ENCODE measurements at places on chromosomes 13 and 19.

DNA sequence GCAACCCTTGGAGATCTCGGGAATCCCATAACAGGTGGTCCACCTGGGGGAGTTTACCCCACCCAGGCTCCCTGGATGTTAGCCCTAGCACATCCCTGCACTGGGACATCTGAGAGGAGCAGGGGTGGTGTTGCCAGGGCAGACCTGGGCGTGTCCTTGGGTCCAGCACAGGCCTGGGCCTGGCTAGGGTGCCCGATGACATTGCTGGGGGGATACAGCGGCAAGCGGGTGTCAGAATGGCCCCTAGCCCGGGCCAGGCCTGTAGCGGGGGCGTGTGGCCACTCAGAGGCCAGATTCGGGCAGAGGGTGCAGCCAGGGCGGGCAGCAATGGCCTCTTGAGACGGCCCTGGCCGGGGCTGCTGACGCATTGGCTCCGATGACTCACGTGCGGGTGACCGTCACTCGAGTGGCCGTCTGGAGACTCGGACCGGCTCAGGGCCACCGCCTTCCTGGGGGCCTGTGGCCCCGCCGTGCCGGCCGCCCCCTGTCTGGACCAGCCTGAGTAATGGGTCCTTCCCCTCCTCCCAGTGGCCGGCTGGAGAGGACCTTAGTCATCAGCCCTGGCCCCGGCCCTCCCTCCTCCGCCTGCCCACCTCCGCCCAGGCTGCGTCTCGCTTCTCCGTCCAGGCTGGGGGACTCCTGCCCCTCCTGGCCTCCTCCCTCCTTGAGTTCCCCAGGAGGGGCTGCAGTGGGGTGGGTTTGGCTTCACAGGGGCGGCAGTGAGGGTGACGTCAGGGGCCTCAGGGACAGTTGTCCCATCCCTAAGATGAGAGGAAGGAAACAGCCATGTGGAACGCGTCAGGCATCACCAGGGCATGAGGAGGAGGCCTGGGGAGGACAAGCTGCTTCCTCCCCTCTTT lies 23.2 kb upstream of the CRTC1 start:
- DNase-seq: no peak

- no peak for DNase-seq
Observed at GRCh38 chr19:41426116-41426841, 895 bp downstream of the B3GNT8 start.

- peak; percentile 99 for DNase-seq
Observed at GRCh38 chr19:47598407-47599349, 10.3 kb upstream of the BICRA start.

- DNase-seq: no peak
Observed at GRCh38 chr13:77190349-77190958, 136.4 kb downstream of the MYCBP2 start.

DNA sequence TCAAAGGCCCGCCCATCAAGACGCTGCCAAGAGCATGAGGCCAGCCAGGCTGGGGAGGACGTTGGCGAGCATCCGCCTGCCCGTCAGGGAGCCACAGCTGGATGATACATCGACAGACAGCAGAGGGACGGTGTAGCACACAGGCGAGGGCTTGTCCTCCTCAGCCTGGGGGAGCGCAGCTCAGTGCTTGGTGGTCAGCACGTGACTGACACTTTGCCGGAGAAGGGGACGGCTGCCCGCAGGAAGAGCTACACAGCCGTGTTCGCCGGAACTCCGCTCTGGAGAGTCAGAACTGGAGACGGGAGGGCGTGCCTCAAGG lies 34.1 kb downstream of the CSNK1G2 start:
- no peak for DNase-seq

- DNase-seq: no peak
Observed at GRCh38 chr13:99393791-99394735, 86.9 kb upstream of the GPR183 start.

DNA sequence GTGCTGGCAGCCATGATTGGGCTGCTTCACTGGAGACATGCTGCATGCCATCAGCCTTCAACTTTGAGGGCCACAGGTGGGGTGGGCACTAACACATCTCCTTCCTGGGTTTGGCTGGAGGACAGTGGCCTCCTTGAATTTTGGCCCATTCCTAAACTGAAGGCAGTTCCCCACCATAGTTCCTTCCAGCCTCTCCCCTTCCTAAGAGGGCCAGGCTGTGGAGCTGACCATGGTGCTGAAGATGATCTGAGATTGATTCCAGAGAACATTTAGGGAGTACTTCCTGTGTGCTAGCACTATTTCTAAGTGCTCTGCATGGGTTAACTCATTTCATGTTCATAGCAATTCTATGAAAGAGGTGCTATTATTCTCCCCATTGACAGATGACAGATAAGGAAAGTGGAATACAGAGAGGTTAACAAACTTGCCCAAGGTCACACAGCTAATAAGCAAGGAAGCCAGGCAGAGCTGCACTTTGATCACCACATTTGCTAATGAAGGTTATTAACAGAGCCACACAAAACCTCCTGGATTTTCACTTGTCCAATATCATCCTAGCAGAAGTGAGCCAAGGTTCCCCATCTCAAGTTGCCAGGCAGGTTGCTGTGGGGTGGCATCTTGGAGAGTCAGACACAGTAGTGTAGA lies 175.3 kb downstream of the ZIC5 start:
- peak; percentile 21 for DNase-seq

DNA sequence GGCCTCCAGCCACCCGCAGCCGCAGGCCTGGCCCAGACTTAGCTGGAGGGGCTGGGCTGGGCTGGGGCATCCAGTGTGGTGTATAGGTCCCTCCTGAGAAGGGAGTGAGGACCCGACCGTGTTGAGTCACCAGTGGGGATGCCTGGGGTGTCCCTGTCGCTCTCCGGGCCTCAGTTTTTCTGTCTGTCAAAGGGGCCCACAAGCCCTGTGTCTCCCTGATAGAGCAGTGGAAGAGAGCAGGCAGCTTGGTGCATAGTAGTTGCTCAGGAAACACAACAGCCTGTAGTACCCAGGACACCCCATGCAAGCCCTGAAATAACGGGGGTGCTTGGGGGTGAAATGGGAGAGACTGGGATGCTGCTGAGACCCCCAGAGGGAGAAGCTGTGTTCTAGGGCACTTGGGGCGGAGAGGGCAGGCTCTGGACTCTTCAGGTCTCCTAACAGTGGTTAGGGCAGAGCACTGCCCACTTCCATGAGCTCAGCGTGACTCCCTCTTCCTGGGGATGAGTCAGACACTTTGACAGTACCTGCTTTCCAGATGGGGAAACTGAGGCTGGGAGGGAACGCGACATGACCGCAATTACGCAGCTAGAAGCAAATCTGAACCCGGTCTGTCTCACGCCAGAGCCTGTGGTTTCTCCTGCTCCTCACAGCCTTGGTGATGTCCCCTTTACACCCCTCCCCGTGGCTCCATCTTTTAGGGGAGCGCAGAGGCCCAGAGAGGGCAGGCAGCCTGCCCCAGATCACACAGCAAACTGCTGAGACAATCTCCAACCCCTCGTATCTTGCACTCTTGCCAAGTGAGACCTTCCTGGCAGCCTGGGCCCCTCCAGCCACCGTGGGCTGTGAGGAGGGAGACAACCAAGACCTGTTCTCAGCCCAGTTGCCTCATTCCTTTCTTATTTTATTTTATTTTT lies 692 bp downstream of the SULT2B1 start:
- DNase-seq: peak; percentile 13

- peak; percentile 96 for DNase-seq
Observed at GRCh38 chr19:35518313-35518712, 4.9 kb upstream of the DMKN start.

GRCh38 chr13:59527500-59527899 lies 636.2 kb downstream of the DIAPH3 start:
- no peak for DNase-seq

DNA sequence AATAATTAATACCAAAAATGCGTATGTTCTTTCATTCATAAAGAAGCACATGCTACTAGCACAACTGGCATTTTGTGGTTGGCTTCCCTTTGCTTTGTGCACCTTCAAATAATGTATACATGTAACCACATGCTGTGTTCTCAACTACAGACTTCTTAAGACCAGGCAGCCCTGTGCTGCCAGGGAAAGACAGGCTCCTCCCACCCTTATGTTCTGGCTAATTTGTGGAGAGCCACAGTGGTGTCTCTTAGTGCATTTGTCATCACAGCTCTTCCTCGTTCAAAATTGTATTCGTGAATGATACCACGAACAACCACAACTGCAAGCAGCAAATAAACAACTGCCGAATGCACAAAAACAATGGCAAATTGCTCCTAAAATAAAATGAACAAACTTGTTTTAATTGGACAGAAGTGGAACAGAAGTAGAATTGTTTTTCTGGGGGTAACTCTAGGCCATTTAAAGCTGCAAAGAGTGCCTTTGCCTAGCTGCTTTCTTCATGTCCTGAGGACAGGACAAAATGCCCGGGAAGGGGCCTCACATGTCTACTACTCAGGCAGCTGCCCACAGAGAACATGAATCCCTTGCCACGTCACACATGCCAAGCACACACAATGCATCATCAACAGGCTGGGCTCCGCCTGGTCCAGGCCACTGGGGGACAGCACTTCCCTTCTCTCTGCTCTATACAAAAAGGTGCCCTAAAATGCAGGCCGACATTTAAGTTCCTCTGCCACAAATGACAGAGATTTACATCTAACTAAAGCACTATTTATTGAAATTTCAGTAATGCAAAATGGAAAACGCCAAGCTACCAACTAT lies 21.7 kb downstream of the IRS2 start:
- DNase-seq: peak; percentile 58

- DNase-seq: no peak
Observed at GRCh38 chr13:54301085-54301484, 1272.5 kb downstream of the OLFM4 start.

GRCh38 chr13:43804461-43805070 lies 17.8 kb upstream of the ENOX1 start:
- peak; percentile 74 for DNase-seq

GRCh38 chr19:29315556-29316190 lies 102.7 kb upstream of the UQCRFS1 start:
- DNase-seq: no peak

DNA sequence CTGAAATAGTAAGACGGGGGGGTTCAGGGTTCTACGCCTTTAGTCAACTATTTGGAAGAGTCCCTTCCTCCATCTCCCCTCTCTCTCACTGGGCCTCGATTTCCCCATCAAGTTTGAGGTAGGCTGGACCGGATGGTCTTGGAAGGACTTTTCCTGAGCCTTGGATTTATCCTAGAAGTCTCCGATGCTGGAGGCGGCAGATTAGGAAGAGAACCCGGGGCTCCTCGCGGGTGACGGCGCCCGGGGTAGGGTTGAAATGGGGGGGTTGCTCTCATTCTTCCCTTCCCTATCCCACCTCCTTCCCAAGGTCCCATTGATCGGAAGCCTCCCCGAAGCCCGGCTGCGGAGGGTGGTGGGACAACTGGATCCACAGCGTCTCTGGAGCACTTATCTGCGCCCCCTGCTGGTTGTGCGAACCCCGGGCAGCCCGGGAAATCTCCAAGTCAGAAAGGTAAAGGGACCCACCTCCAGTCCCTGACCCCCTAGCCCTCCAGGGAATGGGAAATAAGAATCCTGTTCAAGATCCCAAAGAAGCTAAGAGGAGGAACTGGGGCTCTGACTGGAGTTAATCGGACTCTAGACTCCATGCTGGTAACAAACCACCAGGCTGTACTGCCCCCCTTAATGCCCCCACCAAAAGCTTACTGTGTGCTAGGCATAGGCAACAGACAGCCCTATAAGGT lies 781 bp downstream of the QPCTL start:
- DNase-seq: peak; percentile 53

DNA sequence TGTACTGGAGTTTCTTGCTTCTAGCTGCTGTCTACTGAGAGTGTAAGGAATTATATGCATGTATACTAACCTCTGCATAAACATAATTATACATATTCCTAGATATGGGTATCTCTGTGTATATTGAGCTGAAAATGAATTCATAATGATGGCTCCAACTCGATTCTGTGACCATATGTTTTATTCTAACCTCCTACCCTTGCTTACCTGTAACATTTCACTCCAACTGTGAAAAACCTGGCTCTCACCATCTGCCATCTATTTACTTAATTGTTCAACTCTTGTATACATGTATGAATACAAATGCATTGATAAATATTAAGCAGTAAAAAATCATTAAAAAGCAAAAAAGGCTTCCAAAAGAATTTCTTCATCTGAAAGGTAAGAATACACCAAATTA lies 1729.5 kb upstream of the SPRY2 start:
- no peak for DNase-seq

DNA sequence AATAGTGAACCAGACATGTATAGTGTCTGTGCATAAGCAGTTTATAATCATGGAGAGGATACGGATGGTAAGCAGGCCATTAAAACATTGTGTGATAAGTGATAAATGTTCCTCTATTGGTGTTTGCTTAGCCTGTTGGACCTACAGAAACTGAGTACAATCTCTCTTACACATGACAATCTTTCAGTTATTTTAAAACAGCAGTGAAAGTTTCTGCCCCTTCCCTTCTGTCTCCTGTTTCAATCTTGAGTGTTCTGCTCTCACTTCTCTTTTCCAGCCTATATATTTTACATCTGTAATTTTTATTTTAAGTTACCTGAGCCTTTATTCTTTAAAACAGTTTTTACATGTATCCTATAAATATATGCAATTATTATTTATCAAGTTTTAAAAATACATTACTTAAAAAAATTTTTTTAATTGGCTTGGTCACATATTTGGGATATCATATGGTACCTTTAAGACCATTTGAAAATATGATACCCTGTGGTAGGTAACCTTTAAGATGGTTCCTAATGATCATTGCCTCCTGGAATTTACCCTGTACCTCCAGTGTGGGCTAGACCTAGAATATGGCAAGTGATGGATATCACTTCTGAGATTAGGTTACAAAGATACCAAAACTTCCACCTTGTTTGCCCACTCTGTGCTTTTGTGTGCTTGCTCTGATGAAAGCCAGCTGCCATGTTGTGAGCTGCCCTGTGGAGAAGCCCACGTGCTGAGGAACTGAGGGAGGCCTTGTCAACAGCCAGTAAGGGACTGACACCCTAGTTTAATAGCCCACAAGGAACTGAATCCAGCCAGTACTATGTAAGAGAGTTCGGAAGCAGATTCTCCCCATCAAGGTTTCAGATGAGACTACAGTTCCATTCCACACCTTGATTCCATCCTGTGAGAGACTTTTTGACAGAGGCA lies 99.3 kb downstream of the DHRS12 start:
- DNase-seq: no peak

- no peak for DNase-seq
Observed at GRCh38 chr19:52635786-52636570, 2.2 kb downstream of the ZNF83 start.

GRCh38 chr19:37506387-37507166 lies at the start of gene ZNF793:
ZNF793 (plus strand) TSS chr19:37506939; CDS start chr19:37523440, 16,501 bp downstream.
- no peak for DNase-seq

DNA sequence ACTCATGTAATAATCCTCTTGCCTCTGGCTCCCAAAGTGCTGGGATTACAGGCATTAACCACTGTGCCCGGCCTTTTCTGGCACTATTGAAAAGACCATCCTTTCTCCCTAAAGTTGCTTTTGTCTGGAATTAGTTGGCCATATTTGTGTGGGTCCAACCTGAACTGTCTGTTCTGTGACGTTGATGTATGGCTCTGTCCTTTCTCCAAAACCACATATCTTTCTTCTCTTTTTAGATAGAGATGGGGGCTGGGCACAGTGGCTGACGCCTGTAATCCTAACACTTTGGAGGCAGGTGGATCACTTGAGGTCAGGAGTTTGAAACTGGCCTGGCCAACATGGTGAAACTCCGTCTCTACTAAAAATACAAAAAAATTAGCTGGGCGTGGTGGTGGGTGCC lies 17.9 kb downstream of the DNM2 start:
- no peak for DNase-seq

Data from HCEC 1CT (cell line).